ENCODE measurements at places on chromosomes 16 and 17.
A peak's percentile ranks its signal among the peaks of the same experiment; 100 is the strongest.

- no peak for DNase-seq
These were observed 5.6 kb downstream of the CPNE7 start for GRCh38 chr16:89581045-89581695.

DNA sequence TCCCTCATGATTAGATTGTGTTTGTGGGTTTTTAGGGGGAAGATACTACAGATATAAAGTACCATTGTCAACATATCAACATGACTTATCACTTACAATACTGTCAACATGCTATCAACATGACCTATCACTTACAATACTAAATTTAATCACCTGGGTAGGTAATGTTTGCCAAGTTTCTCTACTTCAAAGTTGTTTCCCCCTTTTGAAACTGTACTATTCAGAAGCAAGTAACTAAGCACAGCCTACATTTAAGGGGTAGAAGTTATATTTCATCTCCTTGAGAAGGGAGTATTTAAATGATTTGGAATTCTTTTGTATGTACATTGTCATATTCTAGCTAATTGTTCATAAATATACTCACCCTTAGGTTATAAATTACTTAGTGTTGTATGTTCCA lies 68.7 kb downstream of the TRIM37 start:
- no peak for DNase-seq

GRCh38 chr16:72099377-72099818 lies 5.8 kb downstream of the DHX38 start:
- DNase-seq: peak; percentile 90

DNA sequence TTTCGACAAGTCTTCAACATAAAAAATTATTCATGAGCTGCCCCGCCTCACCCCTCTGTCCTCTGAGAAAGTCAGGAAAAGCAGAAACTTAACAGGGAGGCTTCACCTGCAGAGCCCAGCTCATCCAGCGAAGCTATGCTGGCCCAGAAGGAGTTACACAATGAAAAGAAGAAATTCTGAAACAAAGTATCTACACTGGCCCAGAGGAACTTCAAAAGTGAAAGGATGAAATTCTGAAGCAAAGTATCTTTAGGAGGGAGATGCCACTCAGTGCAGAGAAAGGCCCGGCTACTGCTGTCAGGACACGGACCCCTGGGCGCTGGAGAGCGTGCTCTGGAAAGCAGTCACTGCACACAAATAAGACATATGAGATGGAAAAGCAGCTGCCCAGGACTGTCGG lies 1.6 kb downstream of the GALNS start:
- DNase-seq: no peak

- DNase-seq: no peak
These were observed 135.6 kb downstream of the BANP start for GRCh38 chr16:88086571-88087516.

GRCh38 chr17:9855036-9855435 lies 29.3 kb downstream of the GLP2R start:
- DNase-seq: peak; percentile 48

- no peak for DNase-seq
These were observed 247.9 kb upstream of the SOX9 start for GRCh38 chr17:71872843-71873485.

DNA sequence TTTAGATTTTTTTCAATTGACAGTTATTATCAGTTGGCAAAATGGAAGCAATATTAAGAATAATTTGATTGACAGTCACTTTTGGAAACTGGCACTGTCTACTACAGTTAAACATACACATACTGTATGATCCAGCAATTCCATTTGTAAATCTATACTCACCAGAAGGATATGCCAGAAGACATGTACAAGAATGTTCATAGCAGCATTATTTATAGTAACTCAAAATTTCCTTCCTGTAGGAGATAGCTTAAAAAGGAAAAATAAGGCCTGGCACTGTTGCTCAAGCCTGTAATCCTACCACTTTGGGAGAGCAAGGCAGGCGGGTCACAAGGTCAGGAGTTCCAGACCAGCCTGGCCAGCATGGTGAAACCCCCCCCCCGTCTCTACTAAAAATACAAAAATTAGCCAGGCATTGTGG lies 89.3 kb downstream of the VMP1 start:
- no peak for DNase-seq

DNA sequence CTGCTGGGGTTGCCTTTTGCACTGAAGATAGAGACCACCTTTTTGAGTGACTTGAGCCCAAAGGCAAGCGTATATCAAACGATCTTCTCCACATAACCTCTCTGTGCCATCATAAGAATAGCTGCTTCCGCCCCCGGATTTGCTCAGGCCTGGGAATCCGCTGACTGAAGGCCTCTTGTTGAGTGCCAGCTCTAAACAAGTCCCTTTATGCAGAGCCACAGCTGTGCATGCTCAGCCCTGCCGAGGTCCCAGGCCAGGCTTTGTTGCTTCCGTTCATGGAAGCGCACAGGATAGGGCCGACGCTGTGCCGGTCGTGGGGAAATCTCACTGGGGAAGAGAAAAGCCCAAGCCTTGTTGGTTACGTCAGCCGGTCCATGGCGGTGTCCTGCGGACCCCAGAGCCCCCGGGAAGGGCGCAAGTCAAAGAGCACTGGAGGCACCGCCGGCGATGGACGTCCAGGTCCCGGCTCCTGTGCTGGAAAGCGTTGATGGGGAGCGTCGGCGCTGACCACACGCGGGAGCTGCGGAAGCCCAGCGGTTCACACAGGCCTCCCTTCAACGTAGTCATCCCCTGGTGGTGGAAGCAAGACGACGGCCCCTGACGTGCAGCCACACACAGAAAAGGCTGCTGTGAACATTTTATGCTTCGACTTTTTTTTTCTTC lies 23.5 kb upstream of the RPL13 start:
- DNase-seq: no peak

DNA sequence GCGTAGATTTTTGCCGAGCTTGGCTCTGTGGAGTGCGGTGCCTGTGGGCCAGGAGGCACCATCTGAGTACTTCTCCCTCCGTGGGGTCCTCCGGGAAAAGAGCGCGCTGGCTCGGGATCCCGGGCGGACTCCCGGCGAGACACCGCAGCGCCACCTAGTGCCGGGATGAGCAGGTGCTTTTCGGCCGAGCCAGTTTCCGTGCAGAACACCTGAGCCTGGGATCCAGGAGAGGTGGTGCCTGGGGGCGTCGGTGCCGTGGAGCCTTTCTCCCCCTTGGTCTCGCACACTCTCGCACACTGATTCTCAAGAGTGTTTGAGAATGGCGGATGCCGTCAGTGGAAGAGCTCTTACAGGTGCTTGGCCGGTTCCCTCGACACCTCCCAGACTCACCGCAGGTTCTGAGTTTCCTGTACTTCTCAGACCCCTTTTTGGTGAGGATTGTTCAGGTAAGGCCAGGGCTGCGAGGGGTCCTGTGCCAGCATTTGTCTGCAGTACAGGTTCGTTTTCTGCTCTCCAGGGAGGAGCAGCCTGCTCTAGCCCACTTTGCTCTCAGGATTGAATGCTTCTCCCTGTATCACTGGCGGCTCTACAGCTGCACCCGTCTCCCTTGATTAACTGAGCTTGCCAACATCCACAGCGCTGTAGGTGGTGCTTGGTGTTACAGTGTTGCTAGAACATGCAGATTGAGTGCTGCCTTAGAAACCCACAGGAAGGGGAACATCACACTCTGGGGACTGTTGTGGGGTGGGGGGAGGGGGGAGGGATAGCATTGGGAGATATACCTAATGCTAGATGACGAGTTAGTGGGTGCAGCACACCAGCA lies 23.3 kb downstream of the TBCD start:
- peak; percentile 96 for DNase-seq

DNA sequence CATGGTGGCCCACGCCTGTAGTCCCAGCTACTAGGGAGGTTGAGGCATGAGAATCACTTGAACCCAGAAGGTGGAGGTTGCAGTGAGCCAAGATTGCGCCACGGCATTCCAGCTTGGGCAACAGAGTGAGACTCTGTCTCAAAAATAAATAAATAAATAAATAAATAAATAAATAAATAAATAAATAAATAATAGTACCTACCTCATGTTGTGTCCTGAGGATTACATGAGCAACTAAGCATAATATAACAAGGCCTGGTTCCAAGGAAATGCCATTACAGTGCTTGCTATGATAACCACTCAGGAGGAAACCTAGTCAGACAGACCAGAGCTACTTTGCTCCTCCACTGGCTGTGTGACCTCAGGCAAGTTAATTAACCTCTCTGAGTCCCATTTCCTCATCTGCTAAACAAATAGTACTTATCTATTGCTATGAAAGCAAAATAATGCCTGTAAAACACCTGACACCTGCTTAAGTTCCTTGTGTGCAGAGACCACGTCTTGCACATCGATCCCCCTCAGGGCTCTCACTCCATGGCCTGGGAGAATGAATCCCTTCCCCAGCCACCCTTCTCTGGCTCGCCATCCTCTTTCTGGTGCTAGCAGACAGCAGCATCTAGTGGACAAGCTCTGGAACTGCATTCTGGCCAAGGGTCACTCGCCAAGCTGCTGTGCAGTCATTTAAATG lies 7.5 kb downstream of the EPOP start:
- DNase-seq: peak; percentile 94

DNA sequence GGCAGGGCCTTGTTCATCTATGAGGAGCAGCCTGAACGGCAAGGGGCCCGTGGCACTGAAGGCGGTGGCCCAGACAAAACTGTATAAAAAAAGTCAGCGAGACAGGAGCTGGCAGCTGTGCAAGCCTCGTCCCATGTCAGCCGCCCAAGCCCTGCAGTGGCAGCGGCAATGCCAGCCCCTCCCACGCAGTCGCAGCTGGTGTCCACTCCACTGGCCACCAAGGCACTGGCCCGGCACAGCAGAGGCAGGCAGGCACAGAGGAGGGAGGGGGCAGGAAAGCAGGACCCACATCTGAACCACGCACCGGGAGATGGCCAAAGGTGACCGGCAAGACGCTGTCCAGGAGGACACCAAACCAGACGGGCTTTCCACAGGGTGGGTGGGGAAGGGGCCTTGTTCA lies 15.9 kb upstream of the C16orf95 start:
- DNase-seq: no peak

DNA sequence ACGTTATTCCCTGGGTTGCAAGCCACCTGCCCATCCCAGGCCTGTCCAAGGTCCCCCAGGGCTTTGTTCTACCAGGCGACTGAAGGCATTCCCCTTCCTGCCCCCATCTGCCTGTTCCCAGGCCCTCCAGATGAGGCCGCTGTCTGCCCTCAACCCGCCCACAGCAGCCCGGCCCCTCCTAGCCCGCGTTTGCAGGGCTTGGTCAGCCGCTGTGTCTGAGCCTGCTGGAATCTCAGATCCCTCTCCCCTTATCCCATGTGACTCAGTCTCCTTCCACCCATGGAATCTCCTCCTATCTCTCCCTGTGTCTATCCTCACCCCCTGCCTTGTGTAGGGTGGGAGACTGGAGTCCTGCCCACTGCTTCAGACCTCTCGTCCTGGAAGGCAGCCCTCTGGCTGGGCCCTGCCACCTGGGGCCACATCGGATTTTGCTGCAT lies 186.0 kb upstream of the TNRC6C start:
- DNase-seq: peak; percentile 98

DNA sequence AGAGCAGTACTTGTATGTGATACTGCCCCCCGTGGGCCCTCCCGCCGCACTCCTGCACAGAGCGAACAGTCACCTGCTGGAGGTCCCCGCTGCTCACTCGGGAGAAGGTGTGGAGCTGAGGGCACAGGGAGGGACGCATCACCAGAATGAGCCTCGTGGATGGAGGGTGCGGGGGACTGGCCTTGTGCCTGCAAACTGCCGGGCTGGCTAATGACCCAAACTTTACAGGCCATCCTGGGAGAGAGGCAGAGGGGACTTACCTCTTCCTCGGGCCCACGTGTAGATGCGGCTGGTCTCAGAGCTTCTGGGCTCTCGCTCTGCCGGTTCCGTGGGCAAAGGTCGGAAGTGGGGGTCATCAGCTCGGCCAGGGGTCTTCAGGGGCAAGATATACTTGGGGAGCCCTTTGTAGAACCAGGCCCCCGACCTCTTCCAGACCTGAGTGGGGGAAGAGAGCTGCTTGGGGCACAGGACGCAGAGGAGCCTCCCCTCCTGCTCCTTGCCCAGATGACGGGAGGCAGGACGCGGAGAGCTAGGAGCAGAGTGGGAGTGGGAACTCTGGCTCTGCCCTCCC lies 65.5 kb upstream of the DOC2B start:
- no peak for DNase-seq

DNA sequence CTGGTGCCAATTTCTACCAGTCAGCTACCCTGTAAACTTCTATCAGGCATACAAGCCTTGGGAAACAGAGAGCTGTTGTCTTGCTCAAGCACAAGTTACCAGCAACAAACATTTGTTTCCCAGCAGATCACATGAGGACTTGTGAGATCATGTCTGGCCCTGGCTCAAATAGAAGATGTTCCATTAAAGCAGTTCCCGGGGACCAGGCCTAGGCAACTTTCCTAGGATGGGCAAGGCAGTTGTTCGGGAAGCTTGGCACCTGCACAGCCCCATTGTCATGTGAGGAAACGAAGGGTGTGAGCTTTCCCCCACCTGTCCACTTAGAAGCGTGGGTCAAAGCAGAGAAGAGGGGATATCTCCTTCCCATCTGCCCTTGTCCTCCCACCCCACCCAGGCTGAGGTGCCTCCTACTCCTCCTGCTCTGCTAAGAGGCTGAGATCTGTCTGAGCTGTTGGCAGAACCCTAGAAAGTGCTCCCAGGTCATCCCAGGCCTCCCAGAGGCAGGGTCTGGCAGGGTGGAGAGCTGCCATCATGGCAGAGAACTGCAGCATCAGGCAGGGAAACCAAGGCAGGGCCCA lies 11.2 kb upstream of the SLC47A2 start:
- no peak for DNase-seq

- no peak for DNase-seq
These were observed 17.2 kb downstream of the KATNB1 start for GRCh38 chr16:57752581-57753447.

DNA sequence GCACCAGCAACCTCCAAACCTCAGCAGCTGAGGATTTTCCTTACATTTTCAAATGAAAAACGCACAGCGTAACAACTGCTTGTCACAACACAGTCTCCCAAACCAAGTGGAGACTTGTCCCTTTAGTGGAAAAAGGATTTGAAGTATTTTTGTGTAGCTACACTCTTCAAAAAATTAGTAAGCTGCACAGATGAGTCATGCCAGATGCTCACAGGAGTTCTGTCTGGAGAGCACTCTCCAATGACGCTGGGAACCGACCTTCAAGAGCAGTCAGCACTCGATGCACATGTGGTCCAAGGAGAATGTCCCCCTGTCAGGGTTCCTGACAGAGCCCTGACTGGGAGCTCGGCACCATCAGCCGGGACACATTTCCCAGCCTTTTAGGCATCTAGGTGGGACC lies 39.8 kb downstream of the MAP1LC3B start:
- no peak for DNase-seq

DNA sequence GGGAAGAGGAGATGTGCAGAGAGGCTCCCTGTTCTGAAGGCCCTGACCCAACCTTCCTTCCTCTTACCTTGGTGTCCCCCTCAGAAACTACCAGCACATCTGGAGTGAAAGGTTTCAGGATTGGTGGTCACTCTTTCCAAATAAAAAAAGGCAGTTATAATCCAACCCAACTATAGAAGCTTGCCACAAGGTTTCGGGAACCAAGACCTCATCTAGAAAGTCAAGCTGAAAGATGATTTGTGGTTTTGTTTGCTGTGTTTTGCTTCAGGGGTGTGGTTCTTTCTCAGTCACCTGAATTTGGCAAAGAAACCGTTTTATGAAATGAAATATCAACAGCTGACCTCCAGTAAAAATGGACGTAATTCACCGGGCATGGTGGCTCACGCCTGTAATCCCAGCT lies 19.3 kb downstream of the SHMT1 start:
- no peak for DNase-seq

GRCh38 chr16:5042574-5043171 lies 8.9 kb upstream of the NAGPA start:
- peak; percentile 70 for DNase-seq
